ENCODE measurements at places on chromosomes 1 and 21.

DNA sequence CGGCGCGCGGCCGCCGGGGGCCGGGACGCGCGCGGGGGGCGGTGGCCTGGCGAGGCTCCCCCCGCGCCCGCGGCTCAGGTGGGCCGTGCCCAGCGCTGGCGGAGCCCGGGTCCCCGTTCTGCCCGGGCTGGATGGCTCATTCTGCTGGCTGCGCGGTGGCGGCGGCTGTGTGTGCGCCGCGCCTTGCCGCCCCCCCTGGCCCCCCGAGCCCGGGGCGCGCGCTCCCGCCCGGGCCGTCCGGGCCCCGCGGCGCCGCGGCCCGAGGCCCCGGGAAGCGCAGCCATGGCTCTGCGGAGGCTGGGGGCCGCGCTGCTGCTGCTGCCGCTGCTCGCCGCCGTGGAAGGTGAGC, at the start of gene EPHB2:
Gene EPHB2, plus strand, starts transcription at position 139 of the 349 bp plus-strand sequence. Its CDS starts 144 bp downstream, at position 283.
- no peak for DNase-seq

DNA sequence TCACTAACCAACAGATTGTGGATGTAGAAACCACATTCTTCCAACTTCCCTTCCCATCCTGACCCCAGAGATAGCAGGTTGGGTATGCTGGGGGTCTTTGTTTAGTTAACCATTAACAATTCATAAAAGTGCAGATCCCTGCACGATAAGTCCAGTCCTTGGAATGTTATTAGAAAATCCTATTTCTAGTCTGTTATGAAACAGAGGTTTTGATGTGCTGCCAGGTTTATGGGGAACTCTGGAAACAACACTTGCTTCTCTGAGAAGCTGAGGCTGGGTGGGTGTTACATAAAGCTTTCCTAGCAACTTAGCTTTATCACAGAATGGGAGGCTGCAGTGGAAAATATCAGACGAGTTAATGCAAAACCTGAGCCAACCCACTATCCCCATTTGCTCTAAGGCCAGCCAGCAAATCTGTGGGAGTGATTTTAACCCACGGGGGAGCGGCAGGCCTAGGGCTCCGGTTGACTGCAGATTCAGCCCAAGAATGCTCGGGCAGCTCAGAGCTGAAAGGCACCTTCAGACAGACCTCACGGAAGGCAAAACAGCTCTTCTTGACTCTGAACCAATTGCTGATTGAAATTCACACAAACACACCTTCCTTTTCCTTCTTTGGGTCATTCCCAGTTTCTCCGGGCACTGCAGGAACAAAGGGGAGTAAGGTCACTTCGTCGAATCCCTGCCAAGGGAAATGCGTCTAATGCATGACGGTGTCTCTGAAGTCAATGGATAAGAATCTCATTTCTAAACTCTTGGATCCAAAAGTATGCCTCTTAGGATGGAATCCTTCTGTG, 111.7 kb upstream of the IRF2BP2 start:
- no peak for DNase-seq

- DNase-seq: no peak
Measured at GRCh38 chr1:241063276-241063675, 293.7 kb downstream of the RGS7 start.

DNA sequence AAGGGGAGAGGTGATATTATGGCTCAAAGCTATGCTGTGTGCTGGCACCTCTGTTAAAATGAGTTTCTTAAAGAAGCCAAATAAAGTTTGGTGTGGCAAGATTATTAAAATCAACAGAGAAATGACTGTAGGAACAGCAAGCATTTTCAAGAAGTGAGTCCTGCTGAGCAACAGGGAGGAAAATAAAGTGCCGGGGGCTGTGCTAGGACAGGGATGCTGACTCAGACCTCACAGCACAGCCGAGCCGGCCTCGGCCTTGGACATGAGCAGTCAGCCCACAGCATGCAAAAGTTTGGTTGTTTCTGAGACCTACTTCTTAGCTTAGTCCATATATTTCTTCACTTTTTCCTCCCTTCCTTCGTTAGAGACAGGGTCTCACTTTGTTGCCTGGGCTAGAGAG, 19.2 kb downstream of the CNIH3 start:
- no peak for DNase-seq

- no peak for DNase-seq
Measured at GRCh38 chr1:183840140-183840539, 35.2 kb downstream of the RGL1 start.

GRCh38 chr1:110593902-110594301, 12.3 kb downstream of the KCNA2 start:
- DNase-seq: no peak

DNA sequence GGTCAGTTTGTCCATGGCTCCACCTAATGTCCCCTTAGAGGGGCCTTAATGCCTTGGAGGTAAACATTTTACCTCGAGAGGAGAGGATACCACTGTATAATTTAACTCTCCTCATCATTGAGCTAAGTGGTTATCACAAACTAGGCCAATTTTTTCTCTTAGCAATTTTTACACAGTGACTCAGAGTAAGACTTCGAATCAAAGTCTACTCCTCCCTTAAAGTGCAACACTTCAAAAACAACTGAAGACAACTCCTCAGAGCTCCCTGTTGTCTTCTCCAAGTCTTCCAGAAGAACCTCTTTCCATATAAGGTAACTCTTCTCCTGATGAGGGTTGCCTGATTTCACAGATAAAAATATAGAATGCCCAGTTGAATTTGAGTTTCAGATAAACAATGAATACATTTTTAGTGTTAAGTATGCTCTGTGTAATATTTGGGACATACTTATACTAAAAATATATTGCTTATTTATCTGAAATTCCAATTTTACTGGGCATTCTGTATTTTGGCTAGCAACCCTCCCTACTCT, 4.9 kb upstream of the PTGFRN start:
- DNase-seq: no peak

DNA sequence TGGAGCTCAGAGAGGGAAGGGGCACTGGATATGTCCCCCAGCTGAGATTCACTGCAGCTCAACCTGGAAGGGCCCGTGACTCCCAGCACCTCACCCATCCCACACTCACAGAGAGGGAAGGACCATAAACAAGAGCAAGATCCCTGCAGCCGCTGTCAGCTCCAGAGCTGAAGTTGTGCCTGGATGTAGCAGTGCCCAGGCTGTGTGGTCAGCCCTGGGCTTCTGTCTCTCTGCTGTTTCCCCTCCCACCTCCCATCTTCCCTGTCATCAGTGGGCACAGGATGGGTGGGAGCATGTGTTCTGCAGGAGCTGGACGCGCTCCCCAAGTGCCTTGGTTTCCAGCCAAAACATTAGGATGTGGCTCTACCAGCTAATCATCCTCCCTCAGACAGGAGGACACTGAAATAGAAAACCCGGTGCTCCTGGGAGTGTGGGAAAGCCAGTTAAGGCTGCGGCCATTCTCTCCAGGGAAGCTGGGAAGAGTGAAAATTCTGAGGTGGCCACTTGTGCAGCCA, 282.7 kb downstream of the NPHP4 start:
- DNase-seq: no peak

GRCh38 chr1:228842094-228842775, 107.0 kb downstream of the RHOU start:
- no peak for DNase-seq

DNA sequence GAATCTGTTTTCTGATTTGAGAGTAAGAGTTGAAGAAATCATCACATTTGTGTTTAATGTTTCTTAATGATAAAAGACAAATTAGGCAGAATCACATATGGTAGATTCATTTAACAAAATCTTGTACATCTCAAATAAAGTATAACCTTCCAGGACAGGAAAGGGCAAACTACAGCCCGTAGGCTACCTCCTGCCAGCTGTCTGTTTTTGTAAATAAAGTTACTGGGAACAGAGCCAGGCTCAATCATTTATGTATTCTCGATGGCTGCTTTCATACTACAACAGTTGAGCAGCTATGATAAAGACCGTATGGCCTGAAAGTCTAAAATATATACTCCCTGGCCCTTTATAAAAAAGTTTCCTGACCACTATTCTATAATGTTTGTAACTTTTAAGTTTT, 204.1 kb downstream of the COL24A1 start:
- DNase-seq: no peak

DNA sequence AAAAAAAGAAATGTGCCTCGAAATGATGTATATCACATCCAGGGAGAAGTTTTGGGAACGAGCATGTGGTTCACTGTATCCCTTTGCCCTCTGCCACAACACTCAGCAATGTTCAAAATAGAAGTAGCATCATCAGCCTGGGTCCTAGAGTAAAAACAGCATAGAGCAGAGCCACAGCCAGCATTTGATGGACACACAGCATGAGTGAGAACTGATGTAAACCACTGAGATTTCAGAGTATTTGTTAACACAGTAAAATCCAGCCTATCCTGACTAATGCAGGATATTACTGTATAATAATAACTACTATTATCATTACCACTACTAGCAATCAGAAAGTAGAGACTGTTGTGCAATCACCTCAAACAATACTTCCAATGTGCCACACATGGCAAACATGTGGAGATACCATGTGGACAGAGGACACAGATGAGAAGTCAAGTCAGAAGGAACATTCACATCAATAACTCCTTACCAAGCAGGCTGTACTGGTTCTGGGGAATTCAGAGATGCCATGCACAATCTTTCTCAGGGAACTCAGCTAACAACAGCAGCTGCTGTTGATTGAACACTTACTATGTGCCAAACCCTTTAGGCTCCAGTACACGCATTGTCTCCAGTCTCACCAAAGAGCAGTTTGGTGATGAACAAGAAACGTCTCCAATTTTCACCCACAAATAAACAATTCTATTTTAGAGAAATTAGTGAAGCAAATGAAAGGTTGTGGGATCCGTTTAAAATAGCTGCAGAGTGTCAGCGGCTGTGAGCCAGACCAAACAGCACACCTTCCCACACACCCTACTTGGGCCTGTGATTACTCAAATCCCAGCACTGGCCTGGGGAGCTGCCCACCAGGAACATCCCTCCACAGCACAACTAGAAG, 16.6 kb upstream of the GFI1 start:
- DNase-seq: no peak

- DNase-seq: peak; percentile 41
Measured at GRCh38 chr1:941588-942383, 17.3 kb downstream of the NOC2L start.

DNA sequence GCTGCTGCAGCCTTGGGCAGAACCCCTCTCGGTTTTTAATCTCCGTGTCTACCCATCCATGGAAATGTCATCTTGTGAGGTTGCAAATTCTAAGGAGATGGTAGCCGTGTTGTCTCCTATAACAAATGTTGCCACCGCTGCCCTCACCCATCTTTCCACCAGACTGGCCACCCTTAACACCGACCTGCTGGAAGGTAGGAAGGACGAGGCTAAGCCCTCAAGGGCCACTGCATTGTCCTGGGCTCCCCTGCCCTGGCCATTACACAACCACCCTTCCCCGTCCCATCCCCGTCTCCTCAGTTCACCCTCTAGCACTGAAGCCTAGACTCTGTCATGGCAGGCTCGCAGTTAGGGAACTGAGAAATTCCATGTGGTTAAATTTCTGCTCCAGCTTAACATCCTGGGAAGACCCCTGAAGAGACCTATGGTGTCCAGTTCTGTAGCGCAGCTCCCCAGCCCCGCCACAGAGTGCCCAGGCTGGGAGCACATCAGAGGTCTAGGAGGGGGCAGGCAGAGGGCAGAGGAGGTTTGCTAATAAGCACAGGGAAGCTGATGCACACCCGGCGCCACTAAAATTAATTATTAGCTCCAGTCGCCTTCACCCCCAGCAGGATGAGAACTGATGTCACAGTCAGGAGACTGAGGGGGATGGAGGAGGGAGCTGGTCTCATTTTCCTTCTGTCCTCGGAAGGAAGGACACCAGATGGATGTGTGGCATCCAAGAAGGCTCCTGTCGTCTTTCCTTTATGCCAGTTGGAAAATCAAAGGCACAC, 38.3 kb downstream of the STUM start:
- no peak for DNase-seq

DNA sequence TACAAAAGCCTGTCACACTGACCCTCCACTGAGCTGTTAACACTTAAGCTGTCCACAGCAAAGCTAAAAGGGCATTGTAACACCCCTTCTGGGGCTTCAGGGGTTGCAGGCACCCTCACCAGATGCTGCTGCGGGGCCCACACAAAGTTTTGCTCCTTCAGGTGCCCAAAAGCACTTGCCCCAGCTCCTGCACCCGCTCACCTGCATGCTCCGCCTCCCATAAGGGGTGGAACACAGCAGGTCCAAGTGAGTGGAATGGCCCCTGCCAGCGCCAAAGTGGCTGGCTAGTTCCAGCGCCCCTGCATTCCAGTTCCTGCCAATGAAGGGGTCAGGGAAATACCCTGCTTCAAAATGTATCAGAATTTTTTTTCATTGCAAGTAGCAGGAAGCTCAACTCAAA, 7.3 kb upstream of the RBP7 start:
- no peak for DNase-seq

GRCh38 chr1:22323846-22324504, 127.7 kb upstream of the ZBTB40 start:
- DNase-seq: no peak

DNA sequence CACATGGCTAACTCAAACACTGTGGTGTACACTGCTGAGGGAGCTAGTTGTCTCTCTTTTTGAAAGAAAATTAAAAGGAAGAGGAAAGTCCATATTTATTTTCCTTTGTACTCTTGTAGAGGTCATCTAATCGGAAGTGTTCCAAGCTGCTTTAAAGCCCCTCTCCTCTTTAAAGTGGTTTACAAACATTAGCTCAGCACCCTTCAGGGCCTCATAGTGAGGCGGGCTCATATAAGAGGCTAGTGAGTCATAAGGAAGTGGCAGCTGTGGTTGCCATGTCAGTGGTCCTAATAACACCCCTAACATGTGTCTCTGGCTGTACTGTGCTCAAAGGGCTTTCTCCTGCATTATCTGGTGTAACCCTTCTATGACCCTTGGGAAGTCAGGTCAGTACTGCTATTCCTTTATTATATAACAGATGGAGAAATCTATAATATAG, 104.4 kb upstream of the SERBP1 start:
- no peak for DNase-seq

DNA sequence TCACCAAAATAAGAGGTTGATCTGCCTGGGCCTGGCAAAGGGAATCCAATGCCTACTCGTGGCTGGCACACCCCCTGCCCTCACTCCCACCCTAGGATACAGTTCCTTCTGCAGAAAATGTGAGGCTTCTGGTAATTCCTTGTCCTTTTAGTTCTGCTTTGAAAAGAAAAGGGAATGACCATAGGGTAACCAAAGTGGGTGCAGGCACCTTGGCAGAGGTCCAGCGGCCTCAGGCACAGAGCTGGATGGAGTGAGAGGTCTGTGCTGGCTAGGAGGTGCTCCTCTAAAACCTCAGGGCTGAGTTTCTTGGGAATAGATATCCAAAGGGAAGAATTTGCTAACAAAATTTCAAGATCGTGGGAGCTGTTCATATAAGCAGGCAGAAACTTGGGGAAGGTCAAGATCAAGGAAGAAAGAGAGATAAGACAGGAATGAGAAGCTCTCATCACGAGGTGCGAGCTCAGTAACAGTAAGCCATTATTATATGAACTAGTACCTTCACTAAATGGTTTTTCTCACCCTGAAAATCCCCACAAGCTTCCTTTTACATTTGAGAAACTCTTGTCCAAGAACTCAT, 293.1 kb upstream of the LYPLAL1 start:
- no peak for DNase-seq
